ENCODE measurements at places on chromosomes 4 and X.

GRCh38 chr4:87950936-87951511 is 24.5 kb upstream of the SPP1 start:
- DNase-seq, result no peak

DNA sequence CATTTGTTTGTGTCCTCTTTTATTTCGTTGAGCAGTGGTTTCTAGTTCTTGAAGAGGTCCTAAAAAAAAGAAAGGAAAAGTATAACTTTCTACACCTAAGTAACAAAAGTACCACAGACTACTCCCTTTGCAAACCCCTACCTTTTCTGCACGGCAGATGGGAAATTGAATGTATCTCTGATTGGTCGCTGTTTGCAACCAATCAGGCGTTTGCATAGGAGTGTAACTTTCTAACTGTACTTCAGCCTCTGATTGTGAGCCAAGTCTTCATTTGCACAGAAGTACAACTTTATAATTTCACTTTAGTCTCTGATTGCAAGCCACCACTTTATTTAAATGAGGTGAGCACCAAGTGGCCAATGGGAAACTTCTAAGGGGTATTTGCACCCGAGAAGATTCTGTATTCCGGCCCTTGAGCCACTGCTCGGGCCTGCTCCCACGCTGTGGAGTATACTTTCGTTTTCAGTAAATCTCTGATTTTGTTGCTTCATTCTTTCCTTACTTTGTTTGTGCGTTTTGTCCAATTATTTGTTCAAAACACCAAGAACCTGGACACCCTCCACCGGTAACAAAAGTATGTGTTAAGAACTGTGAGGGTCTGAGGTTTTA is 40.3 kb upstream of the FHL1 start:
- DNase-seq, result no peak

DNA sequence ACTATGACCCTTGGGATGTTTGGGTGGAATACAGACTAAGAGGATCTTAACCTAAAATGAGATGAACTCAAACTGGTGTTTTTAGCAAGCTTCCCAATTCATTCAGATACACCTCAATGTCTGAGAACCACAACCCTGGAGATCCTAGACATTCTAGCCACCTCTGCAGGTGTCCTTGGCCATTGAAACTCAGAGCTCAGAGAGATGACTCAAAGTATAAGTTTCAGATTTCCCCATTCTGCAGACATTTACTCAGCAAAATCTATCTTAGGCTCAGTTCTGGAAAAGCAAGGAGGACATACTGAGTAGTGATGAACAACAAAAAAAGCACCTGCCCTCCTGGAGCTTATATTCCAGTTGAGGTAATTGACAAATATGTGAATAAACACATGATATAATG is 47.8 kb downstream of the COMMD8 start:
- no peak for DNase-seq

DNA sequence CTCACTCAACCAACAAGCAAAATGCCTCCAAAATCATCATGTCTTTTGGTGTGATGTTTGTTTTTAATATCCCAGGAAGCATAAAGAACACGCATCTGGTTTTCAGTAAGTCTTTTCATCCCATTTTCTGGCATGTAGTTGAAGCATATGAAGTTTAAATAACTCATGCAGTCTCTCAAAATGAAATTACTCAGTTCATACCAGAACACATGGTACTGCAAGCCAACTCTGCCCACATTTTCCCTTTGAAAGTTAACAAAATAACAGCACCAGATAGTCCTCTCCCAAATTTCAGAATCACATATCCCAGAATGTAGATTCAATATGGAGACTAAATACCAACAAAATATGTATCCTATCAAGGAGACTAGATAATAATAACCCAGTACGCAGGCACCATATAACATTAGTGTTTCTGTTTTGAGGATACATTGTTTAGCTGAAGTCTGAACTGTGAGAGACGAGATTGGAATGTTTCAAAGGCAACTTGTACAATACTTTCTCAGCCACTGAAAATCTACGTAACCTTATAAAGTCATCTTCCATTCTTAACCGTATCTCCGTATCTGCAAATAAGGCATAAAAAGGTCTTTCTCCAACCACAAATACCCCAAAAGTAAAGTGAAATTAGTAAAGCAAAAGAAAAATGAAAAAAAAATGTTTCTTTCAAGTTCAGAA is 23.1 kb downstream of the CORIN start:
- DNase-seq, result no peak

GRCh38 chr4:40966091-40966490 is 216.3 kb downstream of the NSUN7 start:
- DNase-seq, result no peak

DNA sequence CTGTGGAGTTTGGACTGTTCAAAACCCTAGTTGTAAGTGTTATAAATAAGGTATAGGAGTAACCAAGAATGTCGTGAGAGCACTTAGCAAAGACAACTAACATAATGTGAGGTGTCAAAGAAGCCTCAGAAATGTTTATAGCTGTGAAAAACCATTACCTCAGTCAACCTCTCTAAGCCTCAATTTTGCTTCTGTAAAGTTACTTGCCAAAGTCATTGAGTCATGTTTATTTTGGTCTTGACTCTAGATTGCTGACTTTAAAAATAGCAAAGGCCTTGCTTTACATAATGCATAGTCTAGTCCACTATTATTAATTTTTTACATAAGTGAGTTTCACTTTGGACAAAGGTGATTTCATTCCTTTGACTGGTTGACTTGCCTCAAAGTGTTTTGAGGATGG is 257.6 kb upstream of the CXXC4 start:
- no peak for DNase-seq

DNA sequence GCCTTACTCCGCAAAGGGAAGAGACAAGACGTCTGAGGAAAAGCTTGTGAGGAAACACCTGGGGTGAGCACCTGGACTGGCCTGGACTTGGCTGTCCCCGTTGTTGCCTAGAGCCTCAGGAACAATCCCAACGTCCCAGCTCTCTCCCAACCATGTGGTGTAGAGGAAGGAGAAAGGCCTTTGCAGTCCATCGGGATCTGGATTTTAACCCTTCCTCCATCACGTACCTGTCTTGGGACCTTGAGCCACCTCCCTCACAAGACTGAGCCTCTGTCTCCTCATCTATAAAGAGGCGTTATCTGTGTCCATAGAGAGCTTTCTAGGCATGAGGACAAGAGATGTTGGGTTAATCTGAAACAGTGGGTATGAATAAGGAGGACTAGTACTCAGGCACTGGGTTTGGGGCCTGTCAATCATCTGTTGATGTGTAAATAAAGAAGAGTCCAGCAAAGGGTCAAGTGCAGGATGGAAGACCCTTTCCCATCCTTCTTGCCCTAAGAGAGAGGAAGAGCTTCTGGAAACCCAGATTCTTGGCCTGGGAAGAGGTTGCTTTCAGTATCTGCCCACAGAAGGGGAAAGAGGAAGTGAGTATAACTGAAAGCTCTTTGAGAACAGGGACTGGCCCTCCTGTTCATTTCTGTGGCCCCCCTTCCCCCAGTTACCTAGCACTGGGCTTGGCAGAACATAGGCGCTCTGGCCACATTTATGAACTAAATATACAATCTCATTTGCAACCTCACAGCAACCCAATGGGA is 137.1 kb downstream of the PJA1 start:
- DNase-seq, result no peak
